ENCODE measurements at places on chromosomes 11 and 22.

DNA sequence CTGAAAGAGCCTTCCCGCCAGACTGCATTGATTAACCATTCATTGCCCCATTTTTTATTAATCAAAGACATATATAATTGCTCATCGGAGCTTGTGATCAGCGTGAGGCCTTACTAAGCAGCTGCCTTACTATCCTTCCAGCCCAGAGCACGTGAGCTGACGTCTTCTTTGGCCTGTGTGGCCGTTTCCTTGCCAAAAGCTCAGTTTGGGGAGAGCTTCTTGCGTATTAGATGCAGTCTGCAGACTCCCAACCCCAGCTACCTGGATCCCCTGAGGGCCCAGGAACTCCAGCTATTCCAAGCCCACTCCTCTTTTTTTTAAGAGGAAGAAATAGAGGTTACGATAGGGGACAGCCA lies 784 bp upstream of the SLC43A3 start:
- DNase-seq: peak; percentile 91

GRCh38 chr11:49377978-49378377 lies 169.6 kb upstream of the FOLH1 start:
- DNase-seq: no peak

GRCh38 chr22:38567531-38568285 lies 2.3 kb downstream of the DMC1 start:
- peak; percentile 55 for DNase-seq

DNA sequence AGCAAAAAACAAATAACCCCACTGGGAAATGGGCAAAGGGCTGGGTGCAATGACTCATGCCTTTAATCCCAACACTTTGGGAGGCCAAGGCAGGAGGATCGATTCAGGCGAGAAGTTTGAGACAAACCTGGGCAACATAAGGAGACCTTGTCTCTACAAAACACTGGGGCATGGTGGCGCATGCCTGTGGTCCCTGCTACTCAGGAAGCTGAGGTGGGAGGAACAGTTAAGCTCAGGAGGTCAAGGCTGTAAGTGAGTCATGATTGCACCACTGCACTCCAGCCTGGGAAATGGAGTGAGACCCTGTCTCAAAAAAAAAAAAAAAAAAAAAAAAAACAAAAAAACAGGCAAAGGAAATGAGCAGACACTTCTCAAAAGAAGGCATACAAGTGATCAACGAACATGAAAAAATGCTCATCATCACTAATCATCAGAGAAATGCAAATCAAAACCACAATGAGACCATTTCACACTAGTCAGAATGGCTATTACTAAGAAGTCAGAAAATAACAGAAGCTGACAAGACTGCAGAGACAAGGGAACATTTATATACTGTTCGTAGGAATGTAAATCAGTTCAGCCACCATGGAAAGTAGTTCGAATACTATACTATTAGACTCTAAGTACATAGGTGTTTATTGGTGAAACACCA lies 48.2 kb upstream of the SMCO4 start:
- DNase-seq: peak; percentile 46

DNA sequence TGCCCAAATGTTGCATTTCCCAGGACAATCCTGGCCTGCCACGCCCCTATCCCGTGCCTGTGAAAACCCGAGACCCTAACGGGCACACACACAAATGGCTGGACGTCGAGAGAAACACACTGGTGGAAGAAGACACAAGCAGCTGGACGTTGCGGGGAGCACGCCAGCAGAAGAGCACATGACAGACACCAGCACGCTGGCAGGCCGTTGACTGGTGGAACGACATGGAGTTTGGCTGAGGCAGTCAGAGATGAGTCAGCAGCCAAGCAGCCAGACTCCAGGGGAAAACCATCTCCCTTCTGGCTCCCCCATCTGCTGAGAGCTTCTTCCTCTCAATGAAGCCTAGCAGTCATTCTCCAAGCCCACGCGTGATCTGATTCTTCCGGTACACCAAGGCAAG lies 606.7 kb upstream of the LRRC4C start:
- DNase-seq: no peak

DNA sequence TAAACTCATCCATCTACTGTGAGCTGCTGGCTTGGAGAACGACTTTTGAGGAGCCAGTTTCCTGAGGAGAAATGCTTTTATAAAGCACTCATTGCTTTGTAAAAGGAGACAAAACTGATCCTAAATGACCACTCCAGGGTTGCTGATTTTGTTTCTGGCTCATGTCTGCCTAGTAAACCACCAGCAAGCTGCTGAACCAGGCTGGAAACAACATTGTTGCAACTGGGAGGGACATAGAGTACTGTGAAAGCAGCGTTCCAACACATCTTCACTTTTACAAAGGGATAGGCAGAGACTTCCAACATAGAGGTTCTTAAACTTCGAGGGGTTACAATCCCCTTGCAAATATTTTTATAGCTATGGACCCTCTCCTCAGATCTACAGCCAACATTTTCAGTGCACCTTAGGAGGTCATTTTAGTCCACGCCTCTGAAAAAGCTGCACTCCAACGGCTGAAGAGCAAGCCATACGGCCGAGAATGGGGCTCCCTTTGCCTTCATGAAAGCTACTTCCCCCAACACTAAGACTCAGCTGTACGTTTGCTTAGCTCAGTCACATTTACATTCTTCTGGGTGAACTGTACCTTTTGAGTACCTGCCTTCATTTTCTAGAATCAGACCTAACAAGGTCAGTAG lies 54.7 kb downstream of the PANX1 start:
- no peak for DNase-seq

DNA sequence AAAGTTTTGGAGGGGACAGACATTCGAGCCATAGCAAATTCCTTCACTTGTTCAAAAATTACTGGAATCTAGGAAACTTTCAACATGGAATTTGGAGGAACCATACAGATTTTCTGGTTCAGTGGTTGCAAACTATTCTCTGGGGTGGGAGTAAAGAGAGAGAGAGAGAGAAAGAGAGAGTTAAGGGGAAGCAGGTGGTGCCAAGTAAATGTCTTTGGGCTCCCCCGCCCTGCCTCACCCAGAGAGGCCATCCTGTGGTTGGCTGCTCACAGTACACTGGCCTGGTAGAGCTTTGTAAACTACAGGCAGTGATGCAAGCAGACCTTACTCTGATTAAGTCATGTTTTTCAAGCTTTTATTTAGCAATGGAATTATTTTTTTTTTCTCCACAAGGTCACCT lies 82.6 kb downstream of the ADAMTS15 start:
- DNase-seq: peak; percentile 87

DNA sequence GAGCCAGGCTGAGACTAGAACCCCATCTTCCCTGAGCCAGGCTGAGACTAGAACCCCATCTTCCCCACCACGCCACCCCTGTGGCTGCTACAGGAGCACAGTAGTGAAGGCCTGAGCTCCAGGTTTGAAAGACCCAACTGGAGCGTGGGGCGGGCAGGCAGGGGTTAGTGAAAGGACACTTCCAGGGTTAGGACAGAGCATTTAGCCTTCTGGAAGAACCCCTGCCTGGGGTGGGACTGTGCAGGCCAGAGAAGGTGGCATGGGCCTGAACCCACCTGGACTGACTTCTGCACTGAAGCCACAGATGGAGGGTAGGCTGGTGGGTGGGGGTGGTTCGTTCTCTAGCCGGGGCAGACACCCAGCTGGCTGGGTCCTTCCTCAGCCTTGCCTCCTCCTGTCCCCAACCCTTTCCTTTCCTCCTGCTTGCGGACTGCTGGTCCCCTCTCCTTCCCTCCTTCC lies 24.1 kb downstream of the SUN2 start:
- no peak for DNase-seq

GRCh38 chr22:43253839-43254238 lies 66.9 kb upstream of the TTLL12 start:
- no peak for DNase-seq

DNA sequence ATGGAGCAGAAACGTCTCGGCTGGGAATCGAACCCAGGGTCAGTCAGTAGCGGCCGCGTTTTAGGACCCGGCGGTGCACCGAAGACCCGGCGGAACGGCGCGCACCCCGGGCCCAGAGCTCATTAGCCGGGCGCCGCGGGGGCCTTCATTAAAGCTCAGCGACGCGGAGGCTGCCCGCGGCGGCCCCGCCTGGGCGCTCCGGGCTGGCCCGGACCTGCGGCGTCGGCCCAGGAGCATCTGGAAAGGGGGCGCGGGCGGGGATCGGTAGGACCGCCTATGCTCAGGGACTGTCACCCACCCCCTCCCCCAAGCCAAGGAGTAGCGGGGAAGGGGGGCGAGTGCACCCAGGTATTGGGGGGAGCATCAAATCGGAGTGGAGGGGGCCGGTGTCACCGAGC lies 52.2 kb downstream of the CYTH4 start:
- no peak for DNase-seq

GRCh38 chr11:18578975-18579598 lies 9.4 kb downstream of the UEVLD start:
- no peak for DNase-seq

GRCh38 chr11:17073370-17074027 lies 4.0 kb downstream of the RPS13 start:
- no peak for DNase-seq

GRCh38 chr11:19666951-19667350 lies 45.7 kb upstream of the NAV2 start:
- no peak for DNase-seq
